Renal cortical epithelial cell (primary cell): ENCODE measurements at places on chromosomes 7 and 10. TPM values are rescaled to one million over a fixed set of nuclear protein-coding genes. Genes with fewer than 3 reads are reported as not detected.

Gene KIF11
- 3.1 and 14.9 TPM in 2 replicates for total RNA-seq

Gene THSD7A
- 1.6 and 2.5 TPM in 2 replicates for total RNA-seq

Gene PIK3AP1
- 5.4 and 14.9 TPM in 2 replicates for total RNA-seq

Gene NUDCD3
- total RNA-seq = 62.2 and 133 TPM in 2 replicates

Gene PRSS2
- not detected in 2 replicates for total RNA-seq

Gene GNAI1
- 38.4 and 101 TPM in 2 replicates for total RNA-seq

Gene AMPH
- 0.17 TPM in 1 of 2 replicates, not detected in the other for total RNA-seq

Gene SUPV3L1
- 31.6 and 31.9 TPM in 2 replicates for total RNA-seq

Gene CTTNBP2
- total RNA-seq = 4.3 and 47.5 TPM in 2 replicates

Gene FAM20C
- 34.9 and 119 TPM in 2 replicates for total RNA-seq

Gene CLRN3
- 0.65 TPM in 1 of 2 replicates, not detected in the other for total RNA-seq

Gene ATOH7
- total RNA-seq = 0.05 TPM in 1 of 2 replicates, not detected in the other

Gene MGMT
- 22.7 and 37.7 TPM in 2 replicates for total RNA-seq

Gene GDF10
- not detected in 2 replicates for total RNA-seq

Gene RAB19
- total RNA-seq = 3.5 and 15.1 TPM in 2 replicates
